ENCODE measurements at places on chromosomes 7 and 10.

- no peak for DNase-seq
These were observed 3.6 kb upstream of the RUNDC3B start for GRCh38 chr7:87624628-87625027.

DNA sequence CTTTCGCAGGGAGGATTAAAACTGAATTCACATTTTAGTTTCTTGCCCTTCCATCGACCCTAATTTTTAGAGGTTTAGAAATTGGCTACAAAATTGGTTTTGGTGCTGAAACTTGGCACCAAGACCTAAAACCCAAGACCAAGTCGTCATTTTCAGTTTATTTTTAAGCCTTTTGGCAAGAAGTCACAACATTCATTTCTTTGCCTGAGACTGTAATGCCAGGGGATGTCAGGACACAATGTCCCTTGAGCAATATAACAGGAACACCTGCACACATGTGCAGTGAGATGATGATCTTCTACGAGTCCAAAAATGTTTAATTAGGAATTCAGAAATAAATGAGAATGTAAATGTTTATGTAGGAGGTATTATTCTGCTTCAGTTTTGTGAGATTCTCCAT lies 335.4 kb upstream of the ANKRD30A start:
- DNase-seq: no peak

- DNase-seq: no peak
These were observed 239.1 kb upstream of the NRP1 start for GRCh38 chr10:33573606-33574005.

DNA sequence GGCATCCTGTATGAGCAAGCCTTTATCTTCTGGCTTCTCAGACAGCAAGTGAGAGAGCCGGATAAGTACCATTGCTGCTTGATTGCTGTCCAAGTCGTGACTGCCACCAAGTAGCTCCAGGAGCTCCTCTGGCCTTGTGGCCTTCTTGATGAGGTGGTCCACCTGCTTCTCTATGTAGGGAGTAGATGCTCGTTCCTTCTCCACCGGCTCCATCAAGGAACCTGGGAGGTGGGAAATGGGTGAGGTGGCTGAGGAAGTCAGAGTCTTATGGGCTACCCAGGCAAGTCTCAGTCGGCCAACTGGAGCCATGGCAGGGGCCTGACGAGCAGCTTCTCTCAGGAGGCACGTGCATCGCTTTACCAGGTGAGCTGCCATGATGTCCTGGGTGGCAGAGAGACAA lies 2.6 kb downstream of the TBRG4 start:
- no peak for DNase-seq

GRCh38 chr7:2494191-2495130 lies 18.3 kb upstream of the GRIFIN start:
- no peak for DNase-seq

DNA sequence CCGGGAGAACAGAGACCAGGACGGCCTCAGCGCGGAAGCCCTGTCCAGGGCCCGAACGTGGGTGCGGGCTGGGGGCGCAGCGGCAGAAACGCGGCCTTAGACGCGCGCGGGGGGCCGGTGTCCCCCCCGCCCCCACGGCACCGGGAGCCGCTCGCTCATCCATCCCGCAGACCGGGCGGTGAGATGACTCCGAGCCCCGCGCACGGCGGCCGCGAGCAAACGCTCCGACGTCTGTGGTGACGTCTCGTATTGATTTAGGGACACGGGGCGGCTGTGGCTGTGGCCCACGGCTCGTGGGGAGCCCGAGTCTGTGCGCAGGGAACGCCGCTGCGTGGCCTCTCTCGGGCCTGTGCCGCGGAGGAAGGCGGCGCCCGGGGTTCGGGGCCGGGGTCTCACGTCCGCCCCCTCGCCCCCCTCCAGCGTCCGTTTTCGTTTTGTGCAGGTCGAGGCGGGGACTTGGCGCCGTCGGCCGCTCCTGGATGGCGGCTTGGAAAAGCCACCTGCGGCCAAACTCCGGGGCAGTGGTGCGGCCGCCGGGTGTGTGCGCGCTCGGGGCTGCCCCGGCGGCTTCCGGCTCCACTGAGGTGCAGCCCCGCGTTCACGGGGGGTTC lies 1.0 kb upstream of the NKX6-2 start:
- DNase-seq: no peak

DNA sequence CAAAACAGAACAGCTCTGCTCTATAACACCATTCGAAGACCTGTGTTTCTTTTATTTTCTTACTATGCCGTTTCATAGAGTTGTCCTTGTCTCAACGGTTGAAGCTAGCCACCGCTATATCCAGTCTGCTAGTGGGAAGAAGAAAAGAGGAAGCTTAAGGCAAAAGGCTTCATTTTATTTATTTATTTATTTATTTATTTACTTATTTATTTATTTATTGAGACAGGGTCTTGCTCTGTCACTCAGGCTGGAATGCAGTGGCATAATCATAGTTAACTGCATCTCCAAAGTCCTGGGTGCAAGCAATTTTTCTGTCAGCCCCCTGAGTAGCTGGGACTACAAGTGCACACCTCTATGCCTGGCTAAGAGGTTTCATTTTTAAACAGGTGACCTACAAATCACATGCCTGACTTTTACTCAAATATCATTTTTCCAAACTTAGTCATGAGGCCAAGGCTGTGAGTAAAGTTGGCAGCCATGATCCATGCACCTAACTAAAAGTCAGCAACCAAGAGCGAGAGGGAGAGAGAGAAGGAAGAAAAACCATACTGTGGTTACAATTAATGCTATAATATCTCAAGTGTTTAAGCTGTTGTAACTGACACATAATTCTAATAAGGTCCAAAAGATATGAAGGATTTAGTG lies 1305.3 kb upstream of the LRRTM3 start:
- no peak for DNase-seq

- no peak for DNase-seq
These were observed 247.0 kb upstream of the PPP2R2D start for GRCh38 chr10:131653554-131654470.

- no peak for DNase-seq
These were observed 75.9 kb downstream of the CCNY start for GRCh38 chr10:35412003-35412723.

DNA sequence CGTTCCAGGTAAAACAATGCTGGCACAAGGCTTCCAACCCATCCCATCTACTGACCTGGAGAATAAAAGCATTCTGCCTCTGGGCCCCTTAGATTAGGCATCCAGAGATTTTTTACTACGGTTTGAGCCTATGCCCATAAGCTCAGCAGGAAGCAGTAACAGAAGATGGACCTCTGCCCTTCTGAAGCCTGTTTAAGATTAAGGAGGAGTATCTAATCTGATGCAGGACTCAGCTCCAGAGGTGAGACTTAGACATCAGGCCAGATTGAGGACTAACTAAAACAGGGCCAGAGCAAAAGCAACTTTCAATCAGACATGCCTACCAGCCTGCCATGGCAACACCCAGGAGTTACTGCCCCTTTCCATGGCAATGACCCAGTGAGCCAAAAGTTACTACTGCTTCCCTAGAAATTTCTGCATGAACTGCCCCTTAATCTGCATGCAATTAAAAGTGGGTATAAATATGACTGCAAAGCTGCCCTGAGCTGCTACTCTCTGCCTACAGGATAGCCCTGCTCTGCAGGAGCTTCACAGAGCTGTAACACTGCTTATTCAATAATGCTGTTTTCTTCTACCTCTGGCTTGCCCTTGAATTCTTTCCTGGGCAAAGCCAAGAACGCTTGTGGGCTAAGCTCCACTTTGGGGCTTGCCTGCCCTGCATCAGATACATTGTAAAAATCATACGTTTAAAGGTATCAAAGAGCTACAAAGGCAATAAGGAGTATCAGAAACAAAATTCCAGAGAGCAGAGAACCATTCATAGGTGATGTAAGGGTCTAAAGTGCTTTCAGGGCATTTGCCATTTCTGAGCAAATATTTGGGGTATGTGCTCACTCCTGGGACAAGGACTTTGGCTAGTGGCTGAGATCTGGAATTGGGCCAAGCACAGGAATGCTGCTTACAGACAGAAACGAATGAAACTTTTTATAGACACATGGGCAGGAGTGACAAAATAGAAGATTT lies 25.0 kb upstream of the CNNM1 start:
- DNase-seq: no peak
